ENCODE measurements at places on chromosomes 1 and 21.
A peak's percentile ranks its signal among the peaks of the same experiment; 100 is the strongest.

DNA sequence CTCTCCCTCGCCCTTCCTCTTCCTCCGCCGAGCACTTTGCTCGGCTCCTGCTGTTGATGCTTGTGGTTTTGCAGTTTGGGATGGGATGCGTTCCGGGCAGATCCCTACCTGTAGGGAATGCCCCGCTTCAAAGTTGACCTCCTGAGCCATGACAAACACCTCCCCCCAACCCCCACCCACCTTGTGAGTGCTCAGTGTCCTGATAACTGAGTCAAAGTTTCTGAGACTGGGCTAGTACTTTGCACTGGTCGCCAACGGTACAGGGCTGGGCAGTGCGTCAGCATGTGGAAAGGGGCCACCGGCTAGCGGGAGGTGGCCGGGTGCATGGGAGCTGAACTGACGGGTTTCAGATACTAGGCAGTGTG, 771 bp downstream of the RABGAP1L start:
- DNase-seq, result peak; percentile 29

DNA sequence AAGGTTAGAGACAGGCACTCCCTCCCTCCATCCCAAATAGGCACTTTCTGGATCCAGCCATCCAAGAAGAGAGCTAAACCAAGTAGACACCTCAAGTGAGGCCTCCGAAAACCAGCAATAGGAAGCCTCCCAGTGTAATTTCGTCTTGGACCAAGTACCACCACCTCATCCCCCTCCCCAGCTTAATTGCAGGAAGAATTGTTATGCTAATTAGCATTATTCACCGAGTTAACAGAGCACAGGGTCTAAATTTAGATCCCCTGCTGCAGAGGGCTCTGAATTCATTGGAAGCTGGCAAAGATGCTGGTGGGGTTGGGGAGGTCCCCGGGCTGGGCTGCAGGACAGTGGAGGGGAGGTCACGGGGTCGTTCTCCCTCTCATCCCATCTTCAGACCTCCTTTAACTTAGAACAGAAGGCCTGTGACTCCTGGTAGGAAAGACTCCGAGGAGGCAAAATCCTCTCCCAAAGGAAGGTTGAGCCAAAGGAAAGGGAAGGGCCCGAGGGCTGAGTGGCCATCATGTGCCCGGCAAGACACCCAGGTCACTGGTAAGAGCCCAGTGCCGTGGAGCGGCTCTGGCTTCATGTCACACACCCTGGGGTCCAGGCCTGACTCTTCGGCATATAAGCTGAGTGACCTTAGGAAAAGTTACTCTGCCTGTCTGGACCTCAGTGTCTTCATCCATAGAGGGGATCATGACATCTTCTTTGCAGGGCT, 209.2 kb upstream of the GRIK3 start:
- DNase-seq, result no peak

- no peak for DNase-seq
Measured at GRCh38 chr1:30277911-30278310, 445.5 kb downstream of the MATN1 start.

DNA sequence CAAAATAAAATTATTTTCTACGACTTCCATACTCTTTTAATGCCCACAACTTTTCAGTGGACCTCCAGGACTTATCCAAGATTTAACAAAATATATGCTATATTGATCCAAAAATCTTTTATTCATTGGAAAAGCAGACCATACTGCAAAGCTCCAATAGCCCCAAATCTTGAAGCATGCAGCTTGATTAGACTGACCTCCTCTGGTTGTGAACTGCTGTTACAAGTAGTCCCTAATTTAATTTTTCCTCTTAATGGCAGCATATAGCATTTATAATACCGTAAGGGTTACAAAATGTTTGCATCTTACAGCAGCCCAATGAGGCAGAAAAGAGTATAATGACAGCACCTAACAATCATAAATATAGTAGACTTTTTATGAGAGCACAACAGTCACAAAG, 49.8 kb downstream of the TPR start:
- no peak for DNase-seq

- no peak for DNase-seq
Measured at GRCh38 chr1:63108206-63108605, 214.2 kb upstream of the FOXD3 start.

DNA sequence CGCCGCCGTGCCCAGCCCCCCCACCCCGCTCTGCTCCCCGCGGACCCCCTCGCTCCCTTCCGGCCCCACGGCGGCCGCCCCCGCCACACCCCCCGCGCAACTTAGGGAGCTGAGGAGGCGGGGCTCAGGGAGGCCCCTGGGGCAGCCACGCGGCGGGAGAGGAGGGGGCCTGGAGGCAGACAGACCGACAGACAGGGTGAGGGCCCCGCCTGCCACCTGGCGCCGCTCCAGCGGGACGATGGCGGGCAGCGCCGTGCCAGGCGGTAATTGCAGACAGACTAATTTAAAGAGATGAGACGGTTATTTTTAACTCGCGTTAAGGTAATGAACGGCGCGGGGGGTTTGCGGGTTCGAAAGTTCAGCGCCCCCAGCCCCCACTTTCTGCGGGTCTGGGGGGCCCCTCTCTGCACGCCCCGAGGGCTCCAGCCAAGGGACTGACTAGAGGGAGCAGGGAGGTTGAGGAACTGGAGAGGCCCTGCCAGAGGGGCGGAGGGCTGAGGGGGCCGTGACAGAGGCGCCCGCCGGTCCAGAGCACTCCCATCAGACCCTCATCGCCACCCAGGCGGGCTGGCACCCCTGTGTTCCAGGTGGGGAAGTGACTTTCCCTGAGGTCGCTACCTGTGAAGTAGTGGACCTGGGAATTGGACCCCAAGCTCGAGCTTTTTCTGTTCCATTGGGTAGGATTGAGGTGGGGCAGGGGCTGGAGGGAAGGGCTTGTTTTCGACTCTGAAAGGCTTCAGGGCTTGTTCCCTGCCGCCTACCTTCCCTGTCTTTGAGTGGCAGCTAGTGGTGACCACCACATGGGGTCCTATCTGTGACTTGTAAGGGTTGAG, 5.4 kb downstream of the FOXO6 start:
- peak; percentile 29 for DNase-seq

DNA sequence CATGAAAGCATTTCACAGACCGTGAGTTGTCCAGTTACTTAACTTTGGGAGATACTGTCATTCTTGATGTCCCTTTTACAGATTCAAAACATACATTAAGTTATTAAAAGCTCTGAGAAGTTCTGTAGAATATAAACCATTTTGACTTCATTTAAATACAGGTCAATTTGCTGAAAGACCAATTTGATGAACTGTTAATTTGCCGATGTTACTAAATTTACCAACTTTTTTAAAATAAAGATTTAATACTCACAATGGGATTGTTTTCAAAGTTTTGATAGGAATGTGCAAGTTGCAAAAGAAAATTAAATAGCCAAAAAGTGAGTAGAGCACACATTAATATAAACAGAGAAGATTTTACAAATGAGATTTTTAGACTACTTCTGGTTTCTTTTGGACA, 666.1 kb downstream of the SMYD3 start:
- DNase-seq, result no peak

- DNase-seq, result peak; percentile 37
Measured at GRCh38 chr1:10210841-10211804, 753 bp downstream of the KIF1B start.

GRCh38 chr21:38787461-38788274, 18.1 kb upstream of the ETS2 start:
- DNase-seq, result no peak

DNA sequence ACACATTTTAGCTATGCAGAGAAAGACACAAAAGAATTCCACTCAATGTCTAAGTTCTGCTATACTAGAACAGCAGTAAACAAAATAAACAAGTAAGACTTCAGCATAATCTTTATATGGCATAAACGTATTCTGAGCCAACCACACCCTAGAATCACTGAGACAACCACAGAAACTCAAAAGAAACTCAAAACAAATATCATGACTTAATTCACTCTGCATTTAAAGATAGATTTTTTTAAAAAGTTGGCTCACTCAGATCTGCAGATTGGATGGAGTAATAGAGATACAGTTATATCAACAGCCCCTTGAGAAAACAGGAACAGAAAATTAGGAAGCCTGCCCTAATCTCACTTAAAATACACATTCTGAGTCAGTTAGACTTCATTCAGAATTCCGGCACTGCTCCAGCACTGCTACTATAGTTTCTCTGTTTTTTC, 95.0 kb downstream of the COL24A1 start:
- no peak for DNase-seq
